ENCODE measurements at places on chromosomes 4 and X.

DNA sequence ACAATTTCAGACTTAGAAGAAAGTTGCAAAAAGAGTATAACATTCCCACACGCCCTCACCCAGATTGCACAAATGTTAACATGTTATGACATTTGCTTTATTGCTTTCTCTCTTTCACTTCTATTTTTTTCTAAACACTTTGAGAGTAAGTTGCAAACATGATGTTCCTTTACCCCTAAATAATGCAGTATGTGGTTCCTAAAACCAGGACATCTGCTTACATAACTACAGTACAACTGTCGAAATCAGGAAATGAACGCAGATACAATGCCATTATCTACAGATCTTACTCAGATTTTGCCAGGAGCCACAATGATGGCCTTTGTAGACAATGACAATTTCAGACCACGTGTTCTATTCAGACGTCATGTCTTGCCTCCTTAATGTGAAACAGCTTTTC lies 22.4 kb downstream of the SH3TC1 start:
- no peak for DNase-seq

GRCh38 chr4:148444296-148445070 lies 2.3 kb upstream of the NR3C2 start:
- DNase-seq: peak; percentile 28

GRCh38 chr4:83207497-83208101 lies 77.0 kb downstream of the COQ2 start:
- no peak for DNase-seq

- no peak for DNase-seq
Measured at GRCh38 chr4:13535708-13536361, 8.5 kb downstream of the NKX3-2 start.

GRCh38 chrX:56798866-56799758 lies 70.1 kb downstream of the NBDY start:
- no peak for DNase-seq

DNA sequence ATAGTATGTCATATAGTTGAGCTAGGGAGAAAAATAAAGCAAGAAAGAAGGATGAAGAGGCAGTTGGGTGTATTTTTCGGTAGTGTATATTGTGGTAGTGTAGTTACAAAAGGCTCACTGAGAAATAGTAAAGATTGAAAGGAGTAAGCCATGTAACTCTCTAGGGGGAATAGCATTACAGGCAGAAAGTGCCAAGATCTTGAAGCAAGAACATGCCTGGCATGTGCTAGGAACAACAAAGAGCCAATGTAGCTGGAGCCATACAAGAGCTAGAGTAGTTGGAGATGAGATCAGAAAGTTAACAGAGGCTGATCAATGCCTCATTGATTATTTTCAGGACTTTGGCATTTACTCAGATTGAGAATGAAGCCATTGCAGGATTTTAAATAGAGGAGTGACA lies 3.0 kb downstream of the ABCE1 start:
- DNase-seq: no peak
